HS-5 (cell line): ENCODE measurements at places on chromosomes 16 and 17.

DNA sequence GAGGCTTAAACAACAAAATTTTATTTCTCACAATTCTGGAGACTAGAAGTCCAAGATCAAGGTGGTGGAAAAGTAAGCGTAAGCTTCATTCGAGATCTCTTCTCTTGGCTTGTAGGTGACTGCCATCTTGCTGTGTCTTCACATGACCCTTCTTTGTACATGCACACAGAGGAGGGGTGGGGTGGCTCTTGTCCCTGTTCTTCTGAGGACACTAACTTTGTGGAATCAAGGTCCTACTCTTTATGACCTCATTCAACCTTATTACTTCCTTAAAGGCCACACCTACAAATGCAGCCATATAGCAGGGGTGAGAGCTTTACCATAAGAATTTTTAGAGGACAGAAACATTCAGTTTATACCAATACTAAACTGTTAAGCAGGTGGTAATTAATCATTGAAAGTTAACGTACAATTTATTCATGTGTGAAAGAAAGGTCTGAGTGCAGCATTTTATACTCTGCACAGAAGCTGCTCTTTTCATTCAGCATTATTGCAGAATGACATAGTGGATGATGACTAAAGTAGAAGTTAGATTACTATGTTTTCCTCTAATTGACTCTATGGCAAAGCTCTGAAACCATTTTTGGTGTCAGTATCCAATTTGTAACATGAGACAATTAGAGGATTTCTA is 139.9 kb upstream of the HLF start:
- DNase-seq: no peak

DNA sequence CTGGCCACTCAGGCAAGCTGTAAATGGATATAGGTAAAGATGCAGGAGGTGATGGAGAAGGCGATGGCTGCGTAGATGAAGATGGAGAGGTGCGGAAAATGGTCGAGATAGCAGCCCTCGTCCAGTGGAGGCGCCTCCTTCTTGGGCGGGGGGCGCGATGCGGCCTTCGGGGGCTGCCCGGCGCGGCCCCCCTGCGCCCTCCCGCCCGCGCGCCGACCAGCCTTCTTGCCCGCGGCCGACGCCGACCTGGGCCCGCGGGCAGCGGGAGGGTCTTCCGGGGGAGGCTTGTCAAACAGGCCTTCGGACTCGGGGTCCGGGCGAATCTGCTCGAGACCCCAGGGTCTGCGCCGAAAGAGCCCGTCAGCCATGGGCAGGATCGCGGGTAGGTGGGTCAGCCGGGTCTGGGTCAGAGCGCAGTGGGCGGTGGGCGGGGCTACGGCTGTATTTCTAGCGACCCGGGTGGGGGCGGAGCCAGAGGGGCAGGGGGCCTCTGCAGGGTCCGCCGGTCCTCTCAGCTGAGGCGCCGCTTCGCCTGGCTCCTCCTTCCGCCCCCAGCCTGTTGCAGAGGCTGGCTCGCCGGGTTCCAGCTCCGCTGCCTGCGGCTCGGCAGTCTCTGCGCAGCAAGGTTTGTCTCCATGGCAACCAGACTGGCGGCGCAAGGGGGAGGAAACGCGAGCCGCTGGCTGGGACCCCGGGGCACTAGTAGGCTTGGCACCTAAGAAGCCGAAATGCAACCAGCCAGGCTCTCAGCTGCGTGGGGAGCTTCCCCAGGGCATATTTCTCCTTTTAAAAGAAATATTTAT is 14.4 kb downstream of the MIS12 start:
- DNase-seq: no peak

DNA sequence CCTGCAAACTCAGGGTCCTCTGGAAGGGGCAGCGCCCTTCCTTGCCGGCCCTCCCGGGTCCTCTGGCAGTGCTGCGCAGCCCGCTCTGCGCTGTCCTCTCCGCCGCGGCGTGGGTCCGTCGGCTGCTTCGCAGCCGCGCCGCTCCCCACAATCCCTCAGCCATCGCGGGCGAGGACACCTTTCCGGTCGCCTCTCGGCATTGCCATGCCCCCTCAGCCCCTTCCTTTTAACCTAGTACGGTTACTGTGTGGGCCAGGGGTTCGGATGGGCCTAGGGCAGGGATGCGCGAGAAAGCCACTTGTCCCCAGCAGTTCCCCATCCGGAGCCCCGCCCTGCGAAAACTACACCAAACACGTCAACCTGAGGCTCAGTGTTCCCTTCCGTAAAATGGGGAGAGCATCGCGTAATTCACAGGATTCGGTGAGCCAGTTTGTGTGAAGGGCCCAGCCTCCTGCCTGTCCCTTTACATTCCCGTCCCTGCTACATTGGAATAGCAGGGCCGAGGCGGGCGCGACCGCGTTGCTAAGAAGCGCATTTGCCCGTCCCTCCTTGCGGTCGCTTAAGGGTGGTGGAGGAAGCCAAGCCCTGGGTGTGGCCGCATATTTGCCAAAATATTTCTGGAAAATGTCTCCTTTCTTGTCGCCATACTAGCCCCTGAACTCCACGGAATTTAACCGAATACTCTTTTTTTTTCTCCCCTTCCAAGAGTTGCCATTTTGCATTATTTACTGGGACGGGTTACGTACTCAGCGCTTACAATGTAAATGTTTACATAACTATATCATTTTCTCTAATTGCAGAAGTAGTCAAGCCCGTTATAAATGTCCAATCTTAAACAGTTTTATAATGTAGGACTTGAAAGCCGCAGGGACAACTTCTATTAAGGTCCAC is 13.2 kb downstream of the COPZ2 start:
- DNase-seq: no peak

- DNase-seq: no peak
Measured at GRCh38 chr17:81254955-81255717, 16.0 kb downstream of the NDUFAF8 start.

- no peak for DNase-seq
Measured at GRCh38 chr17:37261286-37261685, 114.5 kb upstream of the C17orf78 start.

DNA sequence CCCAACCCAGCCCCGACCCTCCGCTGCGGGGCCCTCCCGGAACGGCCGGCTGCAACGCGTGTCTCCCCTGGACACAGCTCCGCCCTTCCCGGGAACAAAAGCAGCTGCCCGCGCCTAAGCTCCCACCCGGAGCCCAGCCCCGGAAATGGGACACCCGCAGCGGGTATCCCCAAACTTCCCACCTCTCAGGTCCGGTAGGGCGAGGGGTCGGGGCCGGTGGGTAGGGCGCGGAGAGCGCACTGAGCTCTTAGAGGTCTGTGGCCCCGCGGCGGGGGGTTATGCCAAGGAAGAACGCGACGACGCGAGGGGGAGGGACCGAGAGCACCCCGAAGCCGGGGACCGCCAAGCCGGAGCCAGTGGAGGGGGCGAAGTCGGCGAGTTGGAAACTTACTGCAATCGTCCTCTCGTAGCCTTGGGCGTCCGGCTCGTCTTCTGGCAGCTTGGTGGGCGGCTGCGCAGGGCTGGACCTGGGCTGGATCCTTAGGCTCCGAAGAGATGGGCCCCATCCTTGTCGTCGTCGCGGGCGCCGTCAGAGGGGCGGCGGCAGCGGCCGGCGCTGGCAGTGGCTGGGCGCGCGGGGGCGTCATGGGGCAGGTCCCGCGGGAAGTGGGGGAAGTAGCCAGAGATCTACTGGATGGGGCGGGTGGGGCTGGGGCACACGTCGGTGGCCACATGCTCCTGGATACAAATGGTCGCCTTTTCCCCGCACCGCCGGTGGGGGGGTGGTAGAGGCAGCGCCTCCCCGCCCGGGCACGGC is 6.9 kb downstream of the USP6 start:
- DNase-seq: no peak

DNA sequence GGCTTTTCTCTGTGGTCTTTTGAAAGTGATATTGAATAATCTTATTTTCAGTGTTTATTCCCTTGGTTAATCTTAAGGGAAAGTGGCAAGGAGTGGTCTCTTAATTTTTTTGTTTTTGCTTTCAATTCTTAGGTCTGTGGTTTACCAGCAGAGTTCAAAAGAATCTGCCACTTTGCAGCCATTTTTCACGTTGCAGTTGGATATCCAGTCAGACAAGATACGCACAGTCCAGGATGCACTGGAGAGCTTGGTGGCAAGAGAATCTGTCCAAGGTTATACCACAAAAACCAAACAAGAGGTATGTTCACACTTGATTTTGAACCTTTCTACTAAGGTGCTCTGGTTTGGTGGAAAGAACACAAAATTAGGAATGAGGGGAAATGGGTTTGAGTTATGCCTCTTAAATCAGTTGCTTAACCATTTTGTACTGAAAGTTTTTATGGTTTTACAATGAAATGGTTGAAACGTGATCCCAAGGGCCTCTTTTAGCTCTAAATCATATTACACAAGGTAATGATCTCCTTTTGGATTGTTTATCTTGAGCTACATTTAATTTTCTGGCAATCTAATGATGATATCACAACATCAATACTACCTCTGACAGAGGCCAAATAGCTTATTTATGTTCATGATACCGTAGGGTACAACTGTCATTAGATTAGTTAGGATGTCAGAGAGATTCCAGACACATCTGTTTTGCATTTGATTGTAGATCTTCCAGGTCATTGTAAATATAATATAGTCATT is 51.6 kb upstream of the CRISPLD2 start:
- no peak for DNase-seq

GRCh38 chr16:69193855-69194254 is 6.9 kb downstream of the SNTB2 start:
- no peak for DNase-seq

- DNase-seq: no peak
Measured at GRCh38 chr17:8976638-8977037, 11.1 kb upstream of the PIK3R5 start.
